PC-9 (cell line): ENCODE measurements at places on chromosomes 2 and 18.
A peak's percentile ranks its signal among the peaks of the same experiment; 100 is the strongest.

- DNase-seq, result no peak
Observed at GRCh38 chr2:17621781-17622180, 81.3 kb downstream of the VSNL1 start.

- peak; percentile 55 for DNase-seq
Observed at GRCh38 chr2:230411570-230412370, 4.2 kb upstream of the SP100 start.

GRCh38 chr2:81876624-81877023, 1572.1 kb upstream of the LRRTM1 start:
- DNase-seq, result no peak

GRCh38 chr2:96325041-96325883, at the start of gene ITPRIPL1:
ITPRIPL1 (plus strand) TSS chr2:96325317; CDS start chr2:96325840, 523 bp downstream.
- DNase-seq, result no peak

- no peak for DNase-seq
Observed at GRCh38 chr2:218024871-218025270, 22.1 kb upstream of the TNS1 start.

DNA sequence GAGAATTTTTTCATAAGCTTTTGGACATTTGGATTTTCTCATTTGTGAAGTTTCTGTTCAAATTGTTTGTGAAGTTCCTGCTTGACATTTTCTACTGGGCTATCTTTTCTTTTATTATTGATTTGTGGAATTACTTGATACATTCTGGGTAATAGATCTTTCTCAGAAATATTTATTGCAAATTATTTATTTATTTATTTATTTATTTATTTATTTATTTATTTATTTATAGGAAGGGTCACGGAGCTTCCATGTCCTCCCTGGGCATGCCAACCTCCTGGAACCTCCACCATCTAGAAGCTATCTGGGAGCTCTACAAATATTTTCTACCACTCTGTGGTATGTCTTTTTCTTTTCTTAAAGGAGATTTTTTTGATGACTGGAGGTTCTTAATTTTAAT, 25.7 kb upstream of the SERPINB7 start:
- DNase-seq, result no peak

- DNase-seq, result no peak
Observed at GRCh38 chr2:45011121-45011520, 1.9 kb upstream of the SIX2 start.

DNA sequence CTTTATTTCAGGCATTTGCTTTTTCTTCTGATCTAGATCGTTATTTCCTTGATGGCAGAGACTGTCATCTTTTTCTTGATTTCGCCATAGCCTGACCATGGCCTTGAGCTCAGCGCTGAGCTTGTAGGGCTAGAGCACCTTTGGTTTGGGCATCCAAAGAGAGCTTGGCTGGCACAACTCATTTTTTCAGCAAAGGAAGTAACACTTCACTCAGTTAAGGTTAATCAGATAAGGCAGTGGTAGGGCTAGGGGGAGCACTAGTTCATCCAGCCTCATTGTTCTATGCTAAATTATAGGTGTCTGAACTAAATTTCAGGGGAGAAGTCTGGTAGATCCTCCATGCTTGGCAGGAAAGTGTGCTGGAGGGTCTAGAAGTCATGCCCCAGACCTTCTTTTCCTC, 125.0 kb downstream of the SETBP1 start:
- DNase-seq, result no peak

- DNase-seq, result no peak
Observed at GRCh38 chr2:104889291-104889959, 35.5 kb downstream of the POU3F3 start.

- no peak for DNase-seq
Observed at GRCh38 chr2:154700136-154700535, 1.6 kb downstream of the KCNJ3 start.
